HepG2 (cell line): ENCODE measurements at places on chromosomes 11 and 22.
A peak's percentile ranks its signal among the peaks of the same experiment; 100 is the strongest.

GRCh38 chr11:12784987-12785386, 110.8 kb downstream of the TEAD1 start:
- no peak for DNase-seq

DNA sequence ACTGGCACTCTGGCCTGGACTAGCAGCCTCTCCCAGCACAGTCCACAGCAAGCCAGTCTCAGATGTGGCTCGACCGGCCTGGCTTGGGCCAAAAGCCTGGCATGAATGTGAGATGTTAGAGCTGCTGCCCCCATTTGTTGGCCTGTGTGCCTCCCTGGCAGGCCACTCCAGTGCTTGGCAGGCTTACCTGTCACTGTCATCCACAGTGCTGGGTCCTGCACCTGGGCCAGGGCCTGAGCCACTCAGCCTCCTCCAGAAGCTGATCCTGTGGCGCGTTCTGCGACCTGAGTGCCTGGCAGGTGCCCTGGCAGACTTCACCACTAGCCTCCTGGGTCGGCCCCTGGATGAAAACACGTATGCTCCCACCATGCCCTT, 36.1 kb downstream of the RRP8 start:
- no peak for DNase-seq

DNA sequence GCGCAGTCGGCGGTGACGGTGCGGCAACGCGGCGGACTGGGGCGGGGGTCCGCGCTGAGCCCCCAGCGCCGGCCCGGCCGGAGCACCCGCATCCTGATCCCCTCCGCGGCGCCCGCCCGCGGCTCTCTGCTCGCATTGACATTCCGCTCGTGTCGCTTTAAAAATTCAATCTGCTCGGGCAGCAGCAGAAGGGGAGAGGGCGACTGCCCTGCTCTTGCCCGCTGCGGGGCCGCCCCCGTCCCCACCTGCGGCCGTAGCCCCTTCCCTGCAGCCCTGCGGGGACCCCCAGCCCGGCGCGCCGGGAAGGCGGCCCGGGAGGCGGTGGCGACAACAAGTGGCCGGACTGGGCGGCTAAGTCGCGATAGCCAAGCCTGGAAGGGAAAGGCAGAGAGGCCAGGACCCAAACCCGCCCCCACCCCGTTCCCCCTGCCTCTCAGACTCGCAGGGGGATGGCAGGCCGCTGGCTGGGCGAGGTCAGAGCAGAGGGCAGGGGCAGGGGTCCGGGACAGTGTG, 1.1 kb downstream of the CABP7 start:
- DNase-seq = no peak

DNA sequence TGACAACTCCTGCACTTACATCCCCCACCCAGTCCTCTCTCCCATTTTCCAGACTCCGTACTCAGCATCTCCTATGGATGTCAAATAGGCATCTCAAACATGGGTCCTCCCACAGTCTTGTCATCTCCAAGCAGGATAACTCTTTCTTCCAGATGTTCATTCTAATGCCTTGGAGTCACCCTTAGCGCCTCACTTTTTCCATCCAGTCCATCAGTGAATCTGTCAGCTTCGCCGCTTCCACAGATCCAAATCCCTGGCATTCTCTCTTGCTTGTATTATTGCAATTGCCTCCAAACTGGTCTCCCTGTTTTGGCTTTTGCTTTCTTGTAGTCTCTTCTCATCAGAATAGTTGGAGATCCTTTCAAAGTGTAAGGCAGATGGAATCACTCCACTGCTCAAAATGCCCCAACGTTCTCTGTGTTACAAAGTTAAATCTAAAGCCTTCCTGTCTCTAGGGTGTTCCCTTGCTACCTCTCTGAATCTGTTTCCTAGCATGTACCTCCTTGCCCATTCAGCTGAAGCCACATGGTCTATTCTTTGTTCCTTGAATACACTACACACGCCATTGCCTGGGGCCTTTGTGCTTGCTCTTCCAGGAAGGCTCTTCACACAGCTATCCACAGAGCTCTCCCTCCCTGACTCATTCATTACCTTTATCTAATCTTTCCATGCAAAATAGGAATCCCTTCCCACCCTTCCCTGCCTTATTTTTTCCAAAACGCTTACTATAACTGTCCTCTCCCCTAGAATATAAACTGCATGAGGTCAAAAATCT, 64.8 kb downstream of the UBASH3B start:
- DNase-seq = no peak

DNA sequence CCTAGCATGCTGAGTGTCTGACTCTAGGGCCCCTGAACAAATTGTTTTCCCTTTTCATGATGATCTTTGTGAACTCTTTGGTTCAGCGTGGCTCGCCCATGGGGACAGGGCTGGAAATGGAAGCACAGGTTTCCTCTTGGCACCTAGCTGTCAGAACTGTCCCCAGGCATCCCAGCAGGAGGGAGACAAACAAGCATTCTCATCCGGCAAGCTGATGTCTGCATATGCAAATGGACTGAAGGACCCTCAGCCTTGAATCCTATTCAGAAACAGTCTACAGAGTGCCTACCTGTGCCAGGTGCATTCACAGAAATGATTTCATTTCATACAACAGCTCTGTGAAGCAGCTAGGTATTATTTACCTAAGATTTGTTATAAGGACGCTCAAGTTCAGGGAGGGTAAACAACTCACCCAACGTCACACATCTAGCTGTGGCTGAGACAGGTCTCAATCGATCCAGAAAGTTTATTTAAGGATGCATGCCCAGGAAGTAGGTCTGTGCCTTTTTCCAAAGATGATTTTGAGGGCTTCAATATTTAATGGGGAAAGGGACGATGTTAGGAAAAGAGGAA, 176.4 kb downstream of the KIRREL3 start:
- DNase-seq = no peak

DNA sequence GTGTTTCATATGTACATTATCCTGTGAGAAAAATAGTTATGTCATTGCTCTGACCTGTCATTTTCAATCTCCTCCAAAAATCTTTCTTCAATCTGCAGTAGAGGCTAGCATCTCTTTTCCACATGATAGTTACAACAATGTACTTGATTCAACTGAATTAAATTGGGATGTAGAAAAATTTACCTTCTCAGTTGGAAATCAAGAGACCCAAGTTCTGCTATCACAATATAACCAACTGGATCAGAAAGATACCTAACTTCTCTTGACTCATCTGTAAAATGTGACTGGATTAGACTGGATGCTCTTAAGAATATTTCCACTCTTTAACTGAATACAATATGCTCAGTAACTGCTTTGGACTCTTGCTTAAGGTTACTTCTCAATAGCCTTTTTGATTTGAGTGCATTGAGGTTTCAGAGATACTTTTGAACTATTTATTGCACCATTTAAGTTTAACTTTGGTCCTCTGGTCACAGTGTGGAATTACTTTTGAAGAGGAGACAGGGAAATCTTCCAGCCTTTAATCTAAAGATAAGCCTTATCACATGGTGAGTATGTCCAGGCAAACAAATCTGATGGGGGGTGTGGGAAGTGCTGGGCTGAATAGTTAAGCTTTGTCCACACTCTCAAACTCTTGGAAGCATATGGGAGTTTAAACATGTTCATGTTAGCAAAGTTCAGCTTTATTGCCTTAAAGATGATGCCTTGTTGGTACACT, 82.3 kb downstream of the YAP1 start:
- peak; percentile 98 for DNase-seq

DNA sequence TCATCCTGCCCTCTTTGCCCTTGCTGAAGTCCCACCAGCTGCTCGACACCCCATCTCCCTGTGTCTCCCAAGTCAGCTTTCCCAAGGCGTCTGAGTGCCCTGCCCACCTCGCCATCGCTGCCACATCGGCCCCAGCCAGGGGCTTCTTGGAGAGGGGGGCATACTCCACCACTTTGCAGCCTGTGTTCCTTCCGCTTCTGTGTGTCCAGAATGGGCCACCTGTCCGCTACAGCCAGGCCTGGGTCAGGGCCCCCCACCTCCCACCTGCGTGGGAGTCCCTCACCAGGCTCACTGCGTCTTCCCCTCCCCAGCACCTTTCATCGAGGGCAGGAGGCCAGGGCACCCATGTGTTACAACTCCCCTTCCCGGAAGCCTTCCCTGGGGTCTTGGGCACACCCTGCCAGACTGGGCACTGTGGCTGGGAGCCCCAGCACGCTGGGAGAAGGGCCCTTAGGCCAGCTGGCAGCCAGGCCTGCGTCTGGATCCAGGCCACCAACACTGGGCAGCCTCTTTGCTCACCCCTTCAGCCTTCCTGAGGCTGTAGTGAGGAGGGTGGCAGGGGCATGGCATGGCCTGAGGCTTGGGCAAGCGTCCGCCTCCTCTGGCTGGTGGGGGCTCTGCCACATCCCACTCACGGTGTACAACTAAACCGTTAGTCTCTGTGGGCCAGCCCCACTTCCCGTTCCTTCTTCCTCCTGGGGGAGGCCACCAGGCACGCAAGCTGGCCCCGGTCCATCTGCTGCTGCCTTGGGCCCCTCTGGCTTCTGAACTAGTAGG, 13.4 kb downstream of the CPT1A start:
- no peak for DNase-seq
